ENCODE measurements at places on chromosomes 2 and 18.

GRCh38 chr18:21853016-21853415, 112.4 kb downstream of the MIB1 start:
- no peak for DNase-seq

- no peak for DNase-seq
Observed at GRCh38 chr2:238107525-238108422, 7.6 kb downstream of the ESPNL start.

GRCh38 chr2:12271589-12271984, 445.1 kb upstream of the TRIB2 start:
- DNase-seq: no peak

GRCh38 chr2:11068079-11068741, 87.1 kb upstream of the SLC66A3 start:
- no peak for DNase-seq

- no peak for DNase-seq
Observed at GRCh38 chr2:190119923-190120590, 57.5 kb upstream of the MSTN start.

- no peak for DNase-seq
Observed at GRCh38 chr18:11506856-11507255, 102.5 kb upstream of the SLC35G4 start.

- no peak for DNase-seq
Observed at GRCh38 chr18:45760462-45761036, 36.6 kb downstream of the SLC14A1 start.

DNA sequence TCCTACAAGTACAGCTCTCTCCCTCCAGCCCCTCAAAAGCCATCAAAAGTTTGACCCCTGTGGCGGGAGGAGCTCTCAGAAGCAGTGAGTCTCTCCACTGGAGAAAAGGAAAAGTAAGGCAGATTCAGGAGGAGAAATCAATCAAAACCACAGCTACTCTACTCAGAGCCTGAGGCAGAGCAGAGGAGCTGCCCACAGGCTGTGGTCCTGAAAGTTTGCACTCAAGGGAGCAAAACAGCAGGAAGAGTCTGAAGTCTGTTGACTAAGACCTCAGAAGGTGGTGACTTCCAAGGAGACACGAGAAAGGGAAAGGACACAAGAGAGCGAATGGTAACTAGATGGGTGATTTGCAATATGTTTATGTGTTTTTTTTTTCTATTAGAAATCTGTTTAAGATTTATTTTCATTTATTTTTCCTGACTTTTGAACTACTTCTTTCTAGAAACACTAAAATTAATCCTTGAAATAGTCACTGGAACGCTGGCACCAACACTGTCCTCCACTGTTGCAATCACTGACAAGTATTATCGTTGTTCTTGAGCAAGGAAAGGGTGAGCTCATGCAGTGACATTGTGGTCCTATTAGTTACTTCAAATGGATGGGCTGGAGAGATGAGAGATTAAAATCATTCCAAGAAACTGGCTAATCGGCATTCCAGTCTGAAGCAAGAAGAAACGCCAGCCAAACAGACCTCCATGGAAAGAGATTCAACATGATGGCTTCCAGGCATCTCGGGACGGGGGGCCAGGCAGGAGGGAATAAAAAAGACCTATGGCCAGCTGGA, 35.8 kb downstream of the PID1 start:
- DNase-seq: no peak

DNA sequence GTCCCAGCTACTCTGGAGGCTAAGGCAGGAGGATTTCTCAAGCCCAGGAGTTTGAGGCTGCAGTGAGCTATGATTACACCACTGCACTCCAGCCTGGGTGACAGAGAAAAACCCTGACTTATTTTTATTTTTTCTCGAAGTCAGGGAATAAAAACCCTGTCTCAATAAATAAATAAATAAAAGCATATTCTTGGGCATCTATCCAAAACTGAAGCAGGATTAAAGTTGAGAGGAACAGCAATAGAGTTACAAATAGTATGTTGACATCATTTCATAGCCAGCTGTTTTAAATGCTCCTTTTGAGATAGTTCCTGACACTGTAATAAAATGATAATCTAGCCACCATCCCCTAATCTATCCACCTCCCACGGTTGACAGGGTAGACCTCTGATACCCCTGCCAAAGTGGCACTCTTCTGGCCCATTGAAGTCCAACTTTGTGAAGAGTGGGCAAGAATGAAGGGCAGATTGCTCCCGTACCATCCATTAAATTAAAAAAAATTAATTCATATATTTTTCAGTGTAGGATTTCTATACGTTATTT, 42.3 kb upstream of the LPIN2 start:
- DNase-seq: no peak

DNA sequence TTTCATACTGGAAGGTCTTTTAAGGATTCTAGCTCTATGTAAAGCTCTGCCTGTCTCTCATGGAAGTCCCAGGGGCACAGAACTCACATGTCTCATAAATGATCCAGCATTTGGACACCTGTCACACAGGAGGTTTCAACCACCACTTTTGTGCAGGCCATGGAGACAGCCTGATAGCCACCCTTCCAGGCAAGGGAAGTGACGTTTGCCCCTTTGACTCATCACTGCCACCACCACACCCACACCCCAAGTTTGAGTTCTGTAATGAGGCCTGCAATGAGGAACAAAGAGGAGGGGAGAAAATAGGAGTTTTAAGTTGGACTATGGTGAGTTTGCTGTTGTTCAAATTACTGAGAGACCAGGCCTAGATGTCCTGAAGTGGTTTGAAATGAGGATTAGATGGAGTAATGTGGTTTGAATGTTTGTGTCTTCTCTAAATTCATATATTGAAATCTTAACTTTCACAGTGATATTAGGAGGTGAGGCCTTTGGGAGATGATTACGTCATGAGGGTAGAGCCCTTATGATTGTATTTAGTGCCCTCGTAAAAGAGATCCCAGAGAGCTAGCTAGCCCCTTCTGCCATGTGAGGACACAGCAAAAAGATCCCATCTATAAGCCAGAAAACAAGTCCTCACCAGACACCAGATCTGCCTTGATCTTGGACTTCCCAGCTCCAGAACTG, 175.3 kb upstream of the EPHA4 start:
- no peak for DNase-seq

- no peak for DNase-seq
Observed at GRCh38 chr2:181780657-181781056, 100.3 kb upstream of the NEUROD1 start.

DNA sequence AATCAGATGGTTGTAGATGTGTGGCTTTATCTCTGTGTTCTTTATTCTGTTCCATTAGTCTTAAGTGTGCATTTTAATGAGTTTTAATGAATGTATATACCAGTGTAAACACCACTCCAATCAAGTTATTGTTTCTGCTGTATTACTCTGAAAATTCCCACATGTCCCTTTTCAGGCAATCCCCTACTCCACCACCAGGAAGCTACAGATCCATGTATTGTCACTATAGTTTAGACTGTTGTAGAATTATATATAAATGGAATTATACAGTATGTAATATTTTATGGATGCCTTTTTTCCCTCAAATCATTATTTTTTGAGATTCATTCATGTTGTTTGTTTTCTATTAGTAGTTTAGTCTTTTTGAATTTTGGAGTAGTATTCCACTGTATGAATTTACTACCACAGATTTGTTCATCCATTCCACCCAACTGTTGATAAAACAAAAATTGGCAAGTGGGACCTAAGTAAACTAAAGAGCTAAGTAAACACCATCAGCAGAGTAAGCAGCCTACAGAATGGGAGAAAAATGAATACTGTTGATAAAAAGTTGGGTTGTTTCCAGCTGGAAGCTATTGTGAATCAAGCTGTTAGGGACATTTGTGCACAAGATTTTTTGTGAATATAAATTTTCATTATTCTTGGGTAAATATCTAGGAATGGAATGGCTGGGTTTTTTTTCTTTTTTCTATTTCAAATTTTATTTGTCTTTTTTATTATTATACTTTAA, 262.0 kb downstream of the CAMKMT start:
- DNase-seq: no peak

GRCh38 chr18:13226533-13227144, 8.1 kb downstream of the LDLRAD4 start:
- DNase-seq: no peak

GRCh38 chr18:55515214-55515613, 72.8 kb downstream of the TCF4 start:
- no peak for DNase-seq

DNA sequence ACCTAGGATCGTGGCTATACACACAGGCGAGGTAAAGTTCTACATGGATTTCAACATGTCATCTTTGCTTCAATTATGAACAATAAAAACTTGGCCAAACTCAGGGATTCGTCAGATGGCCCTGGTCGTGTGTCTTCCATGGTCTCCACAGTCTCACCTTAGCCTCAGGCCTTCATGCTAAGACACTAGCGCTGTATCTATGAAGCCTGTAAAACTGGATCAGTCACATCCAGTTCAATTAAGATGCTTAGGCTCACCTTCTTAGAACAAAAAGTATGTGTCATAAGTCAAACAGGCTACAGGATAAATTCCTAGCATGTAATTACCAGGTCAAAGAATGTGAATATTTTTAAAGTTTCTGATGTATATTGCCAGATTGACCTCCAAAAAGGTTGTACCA, 113.7 kb upstream of the NRP2 start:
- no peak for DNase-seq

DNA sequence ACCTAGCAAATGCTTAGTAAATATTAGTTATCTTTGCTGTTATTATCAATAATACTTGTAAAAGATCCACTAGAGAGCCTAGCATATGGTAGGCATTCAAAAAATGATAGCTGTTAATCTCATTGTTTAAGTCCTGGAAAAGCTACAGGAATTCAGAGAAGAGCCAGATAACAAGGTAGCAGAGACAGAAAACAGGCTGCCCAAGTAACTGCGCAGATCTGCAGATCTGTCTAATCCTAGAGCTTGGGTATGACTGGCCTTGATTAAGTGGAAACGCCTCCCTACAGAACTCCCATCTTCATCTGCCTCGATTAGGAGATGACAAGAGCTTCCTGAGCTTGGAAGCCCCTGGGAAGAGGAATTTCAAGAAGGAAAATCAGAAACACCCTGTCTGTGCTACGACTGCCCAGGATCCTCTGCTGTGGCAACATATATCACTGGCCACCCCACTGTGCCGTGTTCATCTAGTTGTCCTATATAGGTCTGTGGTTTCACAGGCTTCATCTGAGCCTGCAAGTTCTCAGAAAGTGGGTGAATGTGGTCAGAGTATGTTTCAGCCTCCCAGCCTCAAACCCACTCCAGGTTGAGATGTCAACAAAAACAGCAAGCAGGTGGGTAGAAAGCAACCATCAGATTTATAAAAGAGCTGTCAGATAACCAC, 151.5 kb upstream of the PKDCC start:
- no peak for DNase-seq

DNA sequence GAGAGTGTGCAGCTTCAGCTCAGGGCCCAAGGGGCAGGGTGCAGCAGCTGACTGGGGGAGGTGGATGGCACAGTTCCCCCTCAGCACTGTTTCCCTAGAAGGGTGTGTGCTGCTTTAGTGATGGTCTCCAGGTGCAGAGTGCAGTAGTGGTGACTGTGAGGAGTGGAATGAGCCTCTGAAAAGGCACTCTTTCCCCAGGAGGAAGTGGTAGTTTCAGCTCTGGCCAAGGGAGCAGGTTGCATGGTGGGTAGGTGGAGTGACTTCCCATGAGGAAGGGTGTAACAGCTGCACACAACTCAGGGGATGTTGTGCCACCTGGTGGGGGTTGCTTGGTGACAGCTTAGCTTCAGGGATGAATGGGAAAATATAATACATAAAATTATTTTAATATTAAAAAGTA, 251.5 kb upstream of the NXPH2 start:
- DNase-seq: no peak

DNA sequence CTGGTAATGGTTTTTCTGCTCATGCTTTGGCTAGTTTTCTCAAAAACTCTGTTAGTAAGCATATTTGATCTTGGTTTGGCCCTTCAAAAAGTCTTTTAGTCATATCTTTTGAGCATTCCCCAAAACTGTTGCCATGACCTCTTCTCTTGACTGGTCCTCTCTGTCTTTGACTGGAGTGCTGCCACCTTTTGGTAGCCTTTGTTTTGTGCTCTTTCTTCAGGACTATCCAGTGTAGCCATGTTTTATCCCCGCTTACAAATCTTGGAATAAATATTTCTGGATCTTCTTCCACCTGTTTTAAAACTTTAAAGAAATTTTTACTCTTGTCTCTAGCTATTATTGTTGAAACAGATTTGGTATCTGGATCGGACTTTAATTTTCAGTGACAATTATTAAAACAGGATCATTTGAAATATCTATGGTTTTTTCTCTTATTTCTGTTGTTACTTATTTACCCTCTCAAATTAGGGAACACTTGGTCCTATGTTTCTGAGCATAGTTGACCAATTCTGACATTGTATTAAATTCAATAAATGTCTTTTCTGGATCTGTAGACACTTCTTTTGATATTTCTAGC, 965 bp upstream of the ELOA2 start:
- no peak for DNase-seq
